ENCODE measurements at places on chromosomes 2 and 18.
A peak's percentile ranks its signal among the peaks of the same experiment; 100 is the strongest.

DNA sequence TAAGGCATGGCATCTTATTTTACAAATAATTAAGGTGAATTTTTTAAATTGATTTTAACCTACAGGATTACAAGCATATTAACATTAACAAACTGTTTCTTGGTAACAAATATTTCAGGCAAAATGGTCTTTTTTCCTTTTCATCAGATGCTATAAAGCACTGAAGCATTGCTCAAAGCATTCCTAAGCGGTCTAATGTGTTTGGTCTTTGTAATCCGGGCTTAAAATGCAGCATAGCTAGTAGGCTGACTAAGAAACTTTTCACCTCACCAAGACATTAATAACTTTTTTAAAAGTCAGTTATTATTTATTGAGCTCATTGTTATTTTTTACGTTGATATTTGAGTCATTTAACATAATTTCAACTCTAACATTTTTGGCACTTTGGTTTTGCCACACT lies 538.8 kb upstream of the SLC39A10 start:
- DNase-seq = no peak

- no peak for DNase-seq
These were observed 6.5 kb downstream of the GLS start for GRCh38 chr2:190887089-190887488.

GRCh38 chr2:18218160-18218933 lies 339.9 kb downstream of the KCNS3 start:
- no peak for DNase-seq

DNA sequence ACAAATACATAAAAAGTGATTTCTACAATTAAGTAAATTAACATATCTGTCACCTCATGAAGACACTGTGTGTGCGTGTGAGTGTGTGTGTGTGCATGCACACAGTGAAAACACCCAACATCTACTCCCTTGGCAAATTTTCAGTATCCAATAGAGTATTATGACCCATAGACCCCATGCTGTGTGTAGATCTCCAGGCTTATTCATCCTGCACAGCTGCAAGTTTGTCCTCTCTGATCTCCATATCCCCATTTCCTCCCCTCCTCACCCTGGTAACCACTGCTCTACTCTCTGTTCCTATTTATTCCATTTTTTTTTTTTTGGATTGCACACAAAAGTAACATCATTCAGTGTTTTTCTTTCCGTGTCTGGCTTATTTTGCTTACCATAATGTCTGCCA lies 391.0 kb downstream of the SOX11 start:
- DNase-seq = no peak

- DNase-seq = no peak
These were observed 43.9 kb upstream of the PLEKHM3 start for GRCh38 chr2:208069186-208069585.

DNA sequence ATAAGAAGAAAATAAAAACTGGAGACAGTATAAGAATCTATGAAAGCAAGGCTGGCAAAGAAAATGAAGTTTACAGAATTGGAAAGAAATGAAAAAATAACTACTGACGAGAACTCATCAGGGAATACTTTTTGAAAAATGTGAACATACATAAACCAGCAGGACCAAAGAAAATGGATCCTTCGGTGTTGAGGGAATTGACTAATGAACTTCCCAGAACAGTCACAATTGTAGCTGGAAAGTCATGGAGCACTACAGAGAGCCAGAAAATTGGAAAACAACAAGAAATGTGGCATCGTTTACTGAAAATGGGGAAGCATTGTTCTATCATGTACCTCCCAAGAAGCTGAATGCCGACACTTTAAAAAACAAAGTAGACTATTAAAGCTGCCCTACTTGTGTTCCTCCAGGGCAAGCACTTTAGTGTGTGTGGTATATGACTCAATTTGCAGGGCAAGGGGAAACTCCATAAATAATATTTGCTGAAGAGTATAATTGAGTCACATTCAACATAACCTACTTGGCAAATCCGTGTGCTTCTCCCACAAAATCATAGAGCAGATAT lies 1221.6 kb upstream of the NRXN1 start:
- no peak for DNase-seq

DNA sequence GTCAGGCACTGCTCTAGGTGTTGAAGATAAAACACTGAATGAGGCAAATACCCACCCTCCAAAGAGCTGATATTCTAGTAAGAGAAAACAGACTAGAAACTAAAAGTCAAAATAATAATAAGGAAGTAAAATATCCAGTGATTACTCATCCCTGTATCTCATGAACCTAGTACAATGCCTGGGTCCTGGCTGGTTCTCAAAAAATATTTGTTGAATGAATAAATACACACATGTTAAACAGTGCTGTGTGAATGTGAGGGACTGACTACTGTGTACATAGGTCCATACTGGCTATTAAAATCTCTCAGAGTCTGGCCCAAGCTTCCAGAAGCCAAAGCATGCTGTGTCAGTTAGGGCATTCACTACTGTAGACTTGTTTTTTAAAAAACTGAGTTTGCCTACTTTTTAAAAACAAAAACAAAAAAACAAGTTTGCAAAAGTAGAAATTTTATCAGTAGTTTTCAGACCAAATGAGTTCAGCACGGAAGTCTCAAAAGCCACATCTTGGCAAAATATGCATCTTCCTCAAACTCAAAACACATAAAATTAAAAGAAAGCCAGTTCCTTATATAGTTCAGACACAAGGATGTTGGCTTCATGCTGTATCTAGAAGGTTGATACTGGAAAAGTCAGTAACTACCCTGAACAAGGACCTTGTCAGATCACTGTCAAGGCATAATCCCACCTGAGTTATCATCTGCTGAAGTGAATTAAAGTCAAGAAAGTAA lies 136.2 kb downstream of the THADA start:
- DNase-seq = no peak

DNA sequence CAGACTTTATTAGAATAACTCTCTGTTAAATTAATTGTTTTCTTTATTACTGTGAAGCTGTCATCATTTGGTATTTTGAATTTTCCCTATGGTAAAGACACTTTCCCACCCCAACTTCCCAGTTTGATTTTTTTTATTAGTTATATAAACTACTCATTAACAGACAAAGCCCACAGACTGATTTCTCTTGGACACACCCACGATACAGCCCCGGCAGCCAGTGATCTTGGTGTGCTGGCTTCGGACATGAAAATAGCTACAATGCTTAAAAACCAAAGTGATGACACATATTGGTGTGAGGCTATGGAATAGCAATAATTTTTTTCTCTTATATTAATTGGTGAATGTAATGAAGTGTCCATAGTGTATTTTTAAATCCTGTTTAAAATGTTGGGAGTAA lies 225.4 kb upstream of the SIX3 start:
- DNase-seq = no peak

GRCh38 chr2:226234187-226234586 lies 565.4 kb downstream of the IRS1 start:
- DNase-seq = no peak

- DNase-seq = no peak
These were observed 183.0 kb downstream of the AFF3 start for GRCh38 chr2:99959261-99960014.

- no peak for DNase-seq
These were observed 12.5 kb upstream of the INO80D start for GRCh38 chr2:206098471-206098870.

DNA sequence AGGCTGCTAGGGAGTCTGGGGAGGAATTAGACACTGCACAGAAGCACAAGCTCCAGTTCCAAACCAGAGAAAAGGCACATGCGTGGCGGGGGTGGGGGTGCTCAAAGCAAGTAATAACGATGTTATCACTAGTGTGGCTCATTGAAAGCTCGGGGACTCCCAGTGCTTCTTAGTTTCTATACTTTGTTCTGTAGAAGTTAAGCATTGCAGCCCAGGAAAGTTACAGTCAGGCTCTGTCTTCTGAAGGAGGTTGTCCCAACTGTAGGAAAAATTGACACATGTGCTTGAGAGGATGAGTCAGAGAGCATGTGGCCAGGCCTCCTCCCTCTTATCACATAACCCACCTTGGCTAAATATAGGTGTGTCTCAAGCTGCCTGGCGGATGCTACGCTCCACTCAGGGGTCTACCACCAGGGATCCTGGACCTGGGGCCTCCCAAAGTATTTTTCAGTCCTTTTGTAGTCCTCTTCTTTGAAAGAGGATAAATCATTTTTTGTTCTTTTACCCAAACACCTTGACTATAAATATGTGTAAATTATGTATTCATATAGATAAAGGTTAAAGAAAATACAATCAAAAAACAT lies 3.8 kb downstream of the GALNT5 start:
- DNase-seq = peak; percentile 11

DNA sequence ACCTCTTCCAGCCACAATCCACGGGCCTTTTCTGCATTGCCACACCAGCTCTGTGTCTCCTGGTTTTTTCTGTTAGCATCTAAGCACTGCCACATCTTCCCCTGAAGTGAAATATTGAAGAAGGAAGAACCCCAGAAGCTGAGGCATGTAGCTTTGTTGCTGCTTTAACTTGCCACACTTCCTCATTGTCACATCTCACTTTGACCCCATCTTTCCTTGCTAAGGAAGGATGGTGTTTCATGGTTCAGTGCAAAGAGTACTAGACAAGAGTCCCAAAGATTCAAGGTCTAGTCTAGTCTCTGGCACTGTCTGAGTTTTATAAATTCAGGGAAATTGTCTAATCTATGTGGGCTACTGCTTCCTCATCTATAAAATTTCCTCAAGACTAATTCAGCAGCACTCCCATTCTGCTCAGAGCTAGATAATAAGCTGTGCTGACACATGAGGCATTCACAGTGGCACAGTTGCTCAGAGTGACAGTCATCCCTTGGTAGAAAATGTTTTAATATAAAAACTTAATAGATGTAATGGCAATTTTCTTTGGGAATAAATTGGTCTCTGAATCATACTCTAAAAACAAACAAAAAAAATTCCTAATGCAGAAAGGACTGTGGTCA lies 483.0 kb upstream of the ID2 start:
- DNase-seq = no peak

DNA sequence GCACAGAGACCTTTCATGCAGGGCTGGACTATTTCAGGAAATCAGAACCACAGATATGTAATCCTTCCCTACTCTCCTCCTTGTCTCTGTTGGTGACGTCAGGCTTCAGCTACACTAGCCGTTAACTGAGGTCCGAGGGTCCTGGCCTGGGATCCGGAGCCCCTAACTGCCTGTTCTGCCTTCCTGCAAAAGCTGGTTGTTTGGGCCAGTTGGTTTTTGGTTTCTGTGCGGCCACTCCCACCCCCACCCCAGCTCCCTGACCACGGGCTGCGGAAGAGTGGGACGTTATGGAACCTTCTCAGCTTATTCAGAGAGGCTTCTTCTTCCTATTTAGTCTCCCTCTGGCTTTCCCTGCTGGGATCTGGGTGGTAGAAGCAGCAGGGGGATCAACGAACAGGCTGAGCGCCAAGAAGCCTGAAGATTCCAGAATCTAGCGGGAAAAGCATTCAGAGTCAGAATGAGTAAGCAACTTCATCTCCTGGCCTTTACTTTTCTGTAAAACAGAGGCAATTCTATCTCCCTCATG lies 49.3 kb upstream of the ROCK2 start:
- no peak for DNase-seq

DNA sequence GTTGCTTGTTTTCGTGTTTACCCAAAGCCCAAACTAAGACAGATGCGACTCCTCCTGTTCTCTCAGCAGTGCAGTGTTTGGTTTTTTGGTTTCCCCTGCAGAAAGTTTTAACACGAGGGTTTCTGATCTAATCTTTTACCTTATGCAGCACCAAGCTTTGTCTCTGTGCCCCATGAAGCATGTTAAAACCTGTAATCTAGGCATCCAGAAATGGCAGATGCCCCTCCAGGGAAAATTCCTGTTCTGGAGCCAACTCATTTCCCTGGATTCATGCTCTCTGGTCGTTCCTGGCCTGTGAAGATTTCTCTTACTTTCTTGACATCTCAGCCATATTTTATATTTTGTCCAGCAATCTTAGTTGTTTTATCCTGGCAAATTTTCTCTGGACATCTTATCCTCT lies 91.5 kb downstream of the LTBP1 start:
- DNase-seq = no peak

- no peak for DNase-seq
These were observed 105.6 kb downstream of the MAP4K4 start for GRCh38 chr2:101803128-101803527.

DNA sequence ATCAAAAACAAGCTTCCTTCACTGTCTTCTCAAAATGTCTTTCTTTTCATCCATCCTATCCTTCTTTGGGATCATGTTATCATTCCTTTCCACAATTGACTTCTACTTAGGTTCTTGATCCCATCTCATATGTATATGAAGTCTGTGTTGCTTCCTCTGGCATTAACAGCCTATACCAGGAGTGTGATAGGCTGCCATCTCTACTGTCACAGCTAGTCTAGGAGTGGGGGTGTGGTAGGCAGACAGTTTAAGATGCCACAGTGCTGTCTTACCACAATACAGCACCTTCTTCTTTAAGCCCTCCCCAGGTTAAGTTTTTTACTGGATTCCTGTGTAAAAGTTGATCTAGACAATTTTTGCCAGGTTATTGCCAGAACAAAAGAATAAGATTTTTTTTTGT lies 3.7 kb upstream of the HTR2B start:
- no peak for DNase-seq

GRCh38 chr2:208872591-208872990 lies 466.0 kb downstream of the PTH2R start:
- DNase-seq = no peak

DNA sequence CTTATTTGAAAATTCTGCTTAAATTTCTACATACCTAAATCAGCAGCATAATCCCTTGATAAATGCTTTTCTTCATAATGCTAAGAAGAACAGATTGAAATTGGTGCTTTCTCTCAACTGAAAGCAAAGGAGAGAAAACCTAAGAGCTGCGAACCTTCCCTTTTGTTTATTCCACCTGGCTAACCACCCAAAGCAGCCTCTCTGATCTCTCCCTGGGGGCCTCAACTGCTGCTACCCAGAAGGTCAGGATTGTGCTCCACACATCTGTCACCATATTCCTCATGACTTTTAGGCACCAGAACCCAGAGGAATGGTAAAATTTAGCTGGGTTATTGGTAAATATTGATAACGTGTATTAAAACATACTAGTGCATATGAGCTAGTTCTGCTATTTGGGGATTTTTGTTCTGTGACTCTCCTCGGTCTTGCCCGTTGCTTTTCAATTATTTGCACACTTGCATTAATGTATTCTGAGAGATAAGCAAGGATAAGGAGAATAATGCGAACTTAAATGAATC lies 334.1 kb downstream of the RIT2 start:
- no peak for DNase-seq

GRCh38 chr2:73085691-73086090 lies 14.2 kb upstream of the SFXN5 start:
- peak; percentile 50 for DNase-seq

- DNase-seq = no peak
These were observed 3.9 kb upstream of the ETAA1 start for GRCh38 chr2:67393237-67393636.

- no peak for DNase-seq
These were observed 84.1 kb upstream of the SLC8A1 start for GRCh38 chr2:40535972-40536371.

DNA sequence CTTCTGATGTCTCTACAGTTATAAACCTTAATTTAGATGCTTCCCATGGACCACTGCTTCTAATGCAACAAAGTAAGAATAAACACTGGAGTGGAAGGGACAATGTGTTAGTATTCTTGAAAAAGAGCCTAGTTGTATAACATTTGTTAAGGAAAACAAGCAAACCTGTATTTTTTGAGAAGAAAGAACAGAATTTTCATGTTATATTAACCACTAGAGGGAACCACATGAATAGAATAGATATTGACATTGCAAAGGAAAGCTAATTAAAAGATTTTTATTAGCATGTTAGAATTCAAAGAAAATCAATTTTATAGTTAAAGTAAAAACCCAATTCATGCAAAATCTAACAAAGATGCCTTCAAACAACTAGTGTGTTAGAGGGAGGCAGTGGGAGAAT lies 151.2 kb upstream of the BARD1 start:
- DNase-seq = no peak
